NCI-H69 (cell line): ENCODE measurements at places on chromosomes 16 and 17.

GRCh38 chr16:30054959-30055553 lies 10.5 kb upstream of the ALDOA start:
- DNase-seq = peak; percentile 30

DNA sequence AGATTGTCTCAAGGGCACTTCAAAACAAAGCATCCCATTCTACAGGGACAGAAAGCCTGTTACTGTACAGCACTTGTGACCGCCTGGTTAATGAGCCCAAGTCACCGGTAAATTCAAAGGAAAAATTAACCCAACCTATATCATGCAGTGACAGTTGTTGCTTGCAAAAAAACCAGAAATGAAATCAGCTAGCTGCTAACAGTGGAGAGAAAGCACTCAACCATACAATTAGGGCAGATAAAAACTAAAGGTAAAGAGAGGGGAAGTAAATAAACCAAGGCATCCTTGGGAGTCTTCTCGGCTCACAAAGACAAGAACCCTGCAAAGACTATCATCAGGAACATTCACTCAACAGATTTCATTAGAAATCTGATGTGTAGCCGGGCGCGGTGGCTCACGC lies 5.9 kb downstream of the RETREG3 start:
- DNase-seq = no peak

DNA sequence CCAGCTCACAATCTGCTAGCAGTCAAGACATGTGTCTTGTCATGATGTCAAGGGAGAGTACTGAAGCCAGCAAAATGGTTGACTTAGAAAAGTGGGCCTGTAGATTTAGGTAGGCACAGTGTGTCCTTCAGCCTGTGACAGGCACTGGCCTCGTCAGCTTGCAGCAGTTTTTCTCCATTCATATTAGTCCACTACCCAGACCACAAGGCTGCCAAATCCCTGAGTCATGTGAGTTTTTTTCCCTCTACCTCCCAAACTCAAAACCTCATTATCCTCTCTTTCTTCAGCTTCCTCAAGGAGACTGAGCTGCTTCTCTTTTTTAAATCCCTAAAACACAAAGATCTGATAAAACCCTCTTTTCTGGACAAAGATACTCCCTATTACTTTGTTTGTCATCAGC lies 102.6 kb upstream of the HS3ST3A1 start:
- DNase-seq = no peak

DNA sequence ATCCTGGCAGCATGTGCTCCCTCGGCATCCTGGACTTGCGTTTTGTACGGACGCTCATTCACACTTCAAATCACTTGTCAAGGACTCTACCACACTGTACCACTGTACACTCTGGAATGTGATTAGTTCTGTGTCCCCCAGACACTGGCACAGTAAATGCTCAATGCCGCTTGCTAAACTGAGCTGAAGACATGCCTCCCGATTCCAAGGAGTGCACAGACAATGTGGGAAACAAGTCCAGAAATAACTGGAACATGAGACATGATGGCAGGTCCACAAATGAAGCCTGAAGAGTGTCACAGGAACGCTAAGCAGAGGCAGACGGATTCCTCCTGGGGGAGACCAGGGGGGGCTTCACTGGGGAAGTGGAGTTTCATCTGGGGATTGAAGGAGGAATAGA lies 22.1 kb downstream of the HIC1 start:
- no peak for DNase-seq

DNA sequence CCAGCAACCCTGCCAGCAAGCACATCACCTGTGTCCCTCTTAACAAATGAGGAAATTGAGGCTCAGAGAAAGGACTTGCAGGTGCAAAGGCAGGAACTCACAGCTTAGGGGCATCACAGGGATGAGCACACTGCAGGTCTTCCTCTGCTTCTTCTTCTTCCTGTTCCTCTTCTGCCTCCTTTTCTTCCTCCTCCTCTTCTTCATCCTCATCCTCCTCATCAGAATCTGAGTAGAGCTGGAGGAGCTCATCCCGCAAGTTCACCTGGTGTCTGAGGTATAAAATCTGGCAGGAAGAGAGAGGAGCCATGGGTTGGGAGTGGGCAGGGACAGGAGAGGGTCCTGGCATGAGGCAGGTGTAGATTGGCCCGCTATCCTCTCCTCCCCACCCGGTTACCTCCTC lies 2.6 kb downstream of the HAP1 start:
- no peak for DNase-seq

- DNase-seq = peak; percentile 98
Measured at GRCh38 chr17:75405365-75406221, at the start of gene GRB2. GRB2 (minus strand) TSS chr17:75405678; CDS start chr17:75393628, 12,050 bp downstream.

DNA sequence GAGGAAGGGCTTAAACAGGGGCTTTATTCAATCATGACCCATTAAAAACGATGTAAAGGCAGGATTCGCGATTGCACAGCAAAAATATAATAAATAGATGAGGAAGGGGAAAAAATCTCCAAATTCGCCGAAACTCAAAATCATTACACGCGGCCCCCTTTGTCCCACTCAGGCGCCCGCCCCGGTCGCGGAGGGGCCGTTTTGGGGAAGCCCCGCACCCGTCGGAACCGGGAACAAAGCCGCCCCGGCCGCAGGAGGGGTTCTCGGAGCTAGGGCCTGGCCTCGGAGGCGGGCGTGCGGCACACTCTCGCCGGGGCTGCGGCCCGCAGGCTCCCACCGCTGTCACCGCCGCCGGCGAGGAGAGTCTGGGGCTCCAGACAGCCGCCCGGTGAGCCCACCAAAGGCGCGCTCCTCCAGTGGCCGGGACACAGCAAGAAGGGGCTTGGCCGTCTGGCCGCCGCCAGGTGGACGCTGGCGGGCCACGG lies 521 bp downstream of the C16orf87 start:
- peak; percentile 73 for DNase-seq

DNA sequence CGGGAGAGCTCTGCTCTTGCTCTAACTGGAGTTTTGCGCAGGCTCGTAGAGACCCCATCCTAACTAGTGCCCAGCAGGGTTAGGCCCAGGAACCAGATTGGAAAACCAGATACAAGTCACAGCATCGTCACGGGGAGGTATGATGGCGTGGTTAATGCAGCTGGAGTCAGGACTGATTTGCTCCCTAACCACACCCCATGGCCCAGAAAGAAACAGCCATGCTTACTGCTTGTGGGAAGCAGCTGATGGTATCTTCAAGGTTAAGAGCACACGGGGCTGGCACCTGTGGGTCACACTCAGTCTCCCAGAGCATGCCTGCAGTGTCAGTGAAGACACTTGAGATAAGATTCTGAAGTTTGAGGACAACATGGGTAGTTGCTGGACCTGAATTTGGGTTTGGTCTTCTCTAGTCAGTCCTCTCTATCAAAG lies 60.2 kb downstream of the WIPI1 start:
- no peak for DNase-seq

DNA sequence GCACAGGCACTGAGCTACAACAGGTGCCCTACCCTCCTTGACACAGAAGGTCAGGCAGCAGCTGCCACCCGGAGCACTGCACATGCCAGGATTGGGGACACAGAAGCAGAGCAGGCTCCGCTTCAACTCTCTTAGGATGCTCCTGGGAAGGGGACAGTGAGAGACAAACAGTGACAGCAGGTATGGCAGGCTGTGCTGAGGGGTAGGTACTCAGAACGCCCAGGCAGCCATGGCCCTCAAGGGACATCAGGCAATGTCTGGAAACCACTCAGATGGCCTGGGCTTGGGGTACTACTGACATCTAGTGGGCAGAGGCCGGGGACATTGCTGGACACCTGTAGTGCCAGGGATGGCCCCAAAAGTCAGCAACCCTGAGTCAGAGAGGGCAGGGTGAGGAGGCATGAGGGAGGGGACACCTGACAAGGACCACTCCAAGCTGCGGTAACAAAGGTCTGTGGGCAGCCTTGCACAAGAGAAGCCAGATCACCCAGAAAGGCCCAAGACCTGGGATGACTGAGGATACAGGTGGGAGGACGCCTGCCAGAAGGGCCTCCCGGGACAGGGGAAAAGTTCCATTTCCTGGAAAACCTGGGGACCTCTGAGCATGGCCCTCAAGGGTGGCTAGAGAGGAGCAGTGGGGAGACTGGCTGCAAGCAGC lies 21.2 kb downstream of the PEMT start:
- DNase-seq = peak; percentile 44

- DNase-seq = peak; percentile 76
Measured at GRCh38 chr17:64107500-64108236, 22.3 kb downstream of the ERN1 start.

DNA sequence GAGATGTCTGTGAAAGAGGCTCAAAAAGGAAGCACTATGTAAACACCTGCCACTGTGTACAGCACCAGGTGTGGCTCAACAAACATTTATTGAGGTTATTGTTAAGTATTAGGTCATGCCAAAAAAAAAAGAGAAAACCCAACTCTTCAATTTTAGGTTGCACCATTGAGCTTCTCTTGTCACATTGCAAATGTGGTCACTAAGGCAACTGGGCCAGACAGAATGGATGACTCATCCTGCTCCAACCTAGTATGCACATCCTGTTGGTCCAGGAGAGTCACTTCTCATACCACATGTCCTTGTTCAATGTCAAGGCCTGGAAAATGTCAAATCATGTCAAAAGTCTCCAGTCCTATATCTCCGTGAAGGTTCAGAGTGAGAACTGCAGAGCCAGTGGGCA lies 25.0 kb downstream of the HOXB1 start:
- DNase-seq = peak; percentile 98

GRCh38 chr17:1344521-1344920 lies 55.5 kb downstream of the YWHAE start:
- DNase-seq = no peak

DNA sequence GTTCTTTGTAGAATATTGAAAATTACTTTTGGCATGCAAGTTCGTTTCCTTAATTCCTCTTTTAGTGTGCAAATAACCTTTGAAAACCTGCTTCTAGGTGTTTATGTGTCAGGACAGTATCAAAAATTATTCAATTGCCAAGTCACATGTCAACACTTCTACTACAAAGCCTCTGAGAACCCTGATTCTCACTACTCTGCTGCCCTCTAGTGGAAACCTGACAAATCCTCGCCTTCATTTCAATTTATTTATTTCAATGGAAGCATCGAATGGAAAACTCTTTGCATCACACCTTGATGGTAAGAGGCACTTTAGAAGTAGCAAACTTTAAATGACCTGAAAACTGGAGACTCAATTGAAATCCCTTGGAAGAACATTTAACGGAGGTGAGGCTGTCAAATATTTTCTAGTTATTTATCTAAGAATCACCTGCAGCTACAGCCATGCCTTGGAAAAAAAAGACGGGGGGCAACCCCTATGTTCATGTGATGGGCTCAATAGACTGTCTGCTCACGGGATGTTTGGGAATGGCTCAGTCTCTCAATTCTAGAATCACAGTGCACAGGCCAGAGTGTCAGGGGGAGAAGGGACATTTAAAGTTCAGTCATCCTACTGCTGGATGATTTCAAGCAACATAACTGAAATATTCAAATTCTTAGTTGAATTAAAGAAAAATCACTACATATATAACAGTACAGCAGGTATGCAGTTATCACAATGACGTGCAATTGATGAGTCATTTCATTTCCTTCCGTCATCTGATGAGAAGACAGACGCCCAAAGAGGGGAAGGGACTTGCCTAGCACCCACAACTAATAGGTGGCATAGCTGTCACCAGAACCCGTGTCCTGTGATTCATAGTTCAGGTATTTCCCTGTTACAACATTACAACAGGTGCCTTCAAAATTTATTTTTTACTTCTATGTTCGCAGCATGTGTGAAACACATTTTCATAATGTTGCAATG lies 563.9 kb downstream of the TOX3 start:
- DNase-seq = peak; percentile 64

- DNase-seq = no peak
Measured at GRCh38 chr17:81697261-81698044, 5.7 kb upstream of the MRPL12 start.

GRCh38 chr17:40100419-40100668 lies at the start of gene NR1D1:
NR1D1 (minus strand) TSS chr17:40100589; CDS start chr17:40100094, 495 bp downstream.
- no peak for DNase-seq

GRCh38 chr17:65694601-65695000 lies 133.2 kb upstream of the AXIN2 start:
- DNase-seq = no peak

DNA sequence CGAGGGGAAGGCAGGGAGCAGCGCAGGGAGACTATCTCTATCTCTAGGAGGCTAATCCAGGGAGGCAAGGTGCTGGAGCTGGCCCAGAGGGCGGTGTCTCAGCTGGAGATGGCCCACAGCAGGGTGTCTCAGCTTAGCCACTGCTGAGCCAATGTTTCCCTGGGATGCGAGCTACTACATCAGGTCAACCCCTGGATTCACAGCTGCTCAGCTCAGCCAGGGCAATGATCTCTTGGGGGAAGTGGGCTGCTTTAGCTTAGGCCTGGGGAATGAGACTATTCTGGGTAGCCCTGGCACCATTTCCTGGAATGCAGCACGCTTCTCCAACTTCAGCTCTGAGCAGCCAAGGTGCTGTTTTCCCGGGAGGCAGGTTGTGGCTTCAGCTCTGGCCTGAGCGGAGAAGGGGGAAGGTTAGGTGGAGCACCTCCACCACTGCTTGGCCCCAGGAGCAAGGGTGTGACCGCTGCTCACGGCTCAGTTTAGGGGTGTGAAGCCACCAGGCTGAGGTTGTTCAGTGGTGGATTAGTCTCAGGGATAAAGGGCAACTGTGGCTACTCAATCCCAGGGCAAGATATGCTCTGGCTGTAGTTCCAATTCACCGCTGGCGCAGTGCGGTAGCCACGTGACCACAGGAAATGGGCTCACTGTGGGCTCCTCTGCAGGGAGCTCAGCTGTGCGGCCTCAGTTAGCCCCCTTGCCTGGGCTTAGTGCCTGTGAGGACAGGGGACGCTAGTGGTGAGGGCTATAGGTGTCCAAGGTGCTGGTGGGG lies 5.2 kb upstream of the PRSS21 start:
- peak; percentile 39 for DNase-seq

DNA sequence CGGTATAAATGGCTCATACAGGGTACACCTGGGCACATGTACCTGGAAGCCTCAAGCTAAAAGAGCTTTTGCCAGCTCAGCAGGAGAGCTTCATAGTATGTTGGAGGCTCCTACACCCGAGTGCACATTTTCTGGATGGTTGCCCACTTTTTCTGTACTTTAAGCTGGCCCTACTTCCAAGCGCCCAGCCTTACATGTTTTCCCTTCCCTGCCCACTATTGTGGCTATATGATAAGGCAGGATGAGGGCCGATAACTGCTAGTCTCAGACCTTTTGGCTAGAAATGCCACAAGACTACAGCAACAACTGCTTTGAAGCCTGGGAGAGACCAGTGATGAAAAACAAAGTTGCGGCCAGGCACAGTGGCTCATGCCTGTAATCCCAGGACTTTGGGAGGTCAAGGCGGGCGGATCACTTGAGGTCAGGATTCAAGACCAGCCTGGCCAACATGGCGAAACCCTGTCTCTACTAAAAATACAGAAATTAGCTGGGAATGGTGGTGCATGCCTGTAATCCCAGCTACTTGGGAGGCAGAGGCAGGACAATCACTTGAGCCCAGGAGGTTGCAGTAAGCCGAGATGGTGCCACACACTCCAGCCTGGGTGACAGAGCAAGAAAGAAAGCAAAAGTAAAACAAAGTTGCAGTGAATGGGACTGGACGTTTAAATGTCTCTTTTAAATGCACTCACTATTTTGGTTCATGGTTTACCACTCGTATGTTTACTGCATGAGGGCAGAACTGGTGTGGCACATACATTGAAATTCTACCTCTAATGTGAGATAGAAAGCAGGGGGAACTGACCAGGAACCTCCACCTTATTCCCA lies 14.2 kb upstream of the MARCHF10 start:
- peak; percentile 53 for DNase-seq

GRCh38 chr16:69727916-69728270 lies 1.5 kb upstream of the NQO1 start:
- peak; percentile 2 for DNase-seq
